ENCODE measurements at places on chromosomes 1 and 21. TPM values are rescaled to one million over a fixed set of nuclear protein-coding genes. Genes with fewer than 3 reads are reported as not detected.

Gene KRTAP7-1
- total RNA-seq = not detected

Gene ADORA3
- not detected for total RNA-seq

Gene ARHGEF16
- not detected for total RNA-seq

Gene FAM43B
- total RNA-seq = not detected

Gene C1orf115
- not detected for total RNA-seq

Gene OR10Z1
- total RNA-seq = not detected

Gene CLCNKA
- total RNA-seq = 0.40 TPM

GRCh38 chr1:33111965-33112364 is 31.0 kb downstream of the AZIN2 start:
- ATAC-seq = no peak

- no peak for ATAC-seq
These were observed 9.9 kb downstream of the CDKN2C start for GRCh38 chr1:50979937-50980336.

DNA sequence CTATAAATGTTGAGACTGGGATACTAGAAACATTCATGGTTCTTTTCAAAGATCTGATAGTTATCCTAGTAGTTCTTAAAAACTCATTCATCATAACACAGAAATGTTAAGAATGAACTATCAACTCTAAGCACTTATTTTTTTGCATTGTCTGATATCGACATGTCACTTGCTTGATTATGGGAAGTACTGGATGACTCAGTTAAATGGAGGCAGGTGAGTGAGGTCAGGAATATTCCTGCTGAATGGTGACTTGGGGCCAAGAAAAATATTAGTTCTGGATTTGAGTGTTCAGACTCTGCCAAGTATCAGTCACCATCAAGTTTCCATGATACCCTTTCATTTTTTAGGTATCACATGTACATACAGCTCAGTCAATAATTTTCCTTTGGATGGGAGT is 63.6 kb downstream of the NEK7 start:
- peak; percentile 38 for ATAC-seq

- no peak for ATAC-seq
These were observed 73.6 kb downstream of the ROR1 start for GRCh38 chr1:63847308-63847910.

Measured in activated T-helper 17 cell treated with anti-CD3 and anti-CD28 coated beads, Interleukin-2, amount 50 U/mL, for 72 hours (primary cell).